Left ventricle myocardium inferior (tissue), 1 donor: ENCODE measurements at places on chromosomes 5 and 9. TPM values are rescaled to one million over a fixed set of nuclear protein-coding genes. Genes with fewer than 3 reads are reported as not detected.

The DAB2IP gene
- 50.7 TPM for total RNA-seq

The SHB gene
- total RNA-seq, result 19.4 TPM

The CDKN2A gene
- total RNA-seq, result 0.30 TPM

The DIRAS2 gene
- total RNA-seq, result 0.30 TPM

The ANKRD31 gene
- 0.11 TPM for total RNA-seq

The LYRM7 gene
- total RNA-seq, result 33.0 TPM

The PCDHGB5 gene
- total RNA-seq, result 6.0 TPM

The TPPP gene
- total RNA-seq, result 21.6 TPM

The RMRP gene
- 15,093 TPM for total RNA-seq

The RAI14 gene
- total RNA-seq, result 6.7 TPM

The ZNF608 gene
- total RNA-seq, result 6.8 TPM

The PDCD1LG2 gene
- 2.0 TPM for total RNA-seq

The F2RL1 gene
- 2.0 TPM for total RNA-seq

The KCNV2 gene
- total RNA-seq, result not detected

The SLC34A1 gene
- total RNA-seq, result not detected

The TAF1L gene
- total RNA-seq, result not detected

The SLC9A3 gene
- 0.91 TPM for total RNA-seq

The ITK gene
- total RNA-seq, result 0.36 TPM

The ATG10 gene
- total RNA-seq, result 6.0 TPM

The LIX1 gene
- not detected for total RNA-seq

The OR1J2 gene
- total RNA-seq, result not detected

The COL23A1 gene
- 27.4 TPM for total RNA-seq

The RUSC2 gene
- 27.5 TPM for total RNA-seq

The SEMA6A gene
- 6.3 TPM for total RNA-seq

The SLC31A2 gene
- total RNA-seq, result 10.7 TPM

The EHMT1 gene
- total RNA-seq, result 31.3 TPM

The PCAT7 gene
- not detected for total RNA-seq

The GABBR2 gene
- total RNA-seq, result 1.1 TPM
